ENCODE measurements at places on chromosomes 5 and 9. TPM values are rescaled to one million over a fixed set of nuclear protein-coding genes. Genes with fewer than 3 reads are reported as not detected.

The BNC2 gene
- total RNA-seq: 23.5 TPM

The WNT8A gene
- not detected for total RNA-seq

The PKD2L2 gene
- total RNA-seq: 0.11 TPM

The CBY3 gene
- not detected for total RNA-seq

The SV2C gene
- total RNA-seq: not detected

The SERF1B gene
- total RNA-seq: 43.9 TPM

The SPINK6 gene
- total RNA-seq: 0.61 TPM

The FREM1 gene
- not detected for total RNA-seq

The PTPN3 gene
- total RNA-seq: 7.1 TPM

The HTR4 gene
- total RNA-seq: not detected

The PCAT7 gene
- 0.16 TPM for total RNA-seq

The CDH9 gene
- total RNA-seq: not detected

The CRB2 gene
- not detected for total RNA-seq

The NMUR2 gene
- total RNA-seq: not detected

Data from SK-MEL-5 (cell line).